ENCODE measurements at places on chromosomes 2 and 18.
A peak's percentile ranks its signal among the peaks of the same experiment; 100 is the strongest.

- DNase-seq, result no peak
These were observed 39.7 kb upstream of the MMADHC start for GRCh38 chr2:149627111-149627801.

DNA sequence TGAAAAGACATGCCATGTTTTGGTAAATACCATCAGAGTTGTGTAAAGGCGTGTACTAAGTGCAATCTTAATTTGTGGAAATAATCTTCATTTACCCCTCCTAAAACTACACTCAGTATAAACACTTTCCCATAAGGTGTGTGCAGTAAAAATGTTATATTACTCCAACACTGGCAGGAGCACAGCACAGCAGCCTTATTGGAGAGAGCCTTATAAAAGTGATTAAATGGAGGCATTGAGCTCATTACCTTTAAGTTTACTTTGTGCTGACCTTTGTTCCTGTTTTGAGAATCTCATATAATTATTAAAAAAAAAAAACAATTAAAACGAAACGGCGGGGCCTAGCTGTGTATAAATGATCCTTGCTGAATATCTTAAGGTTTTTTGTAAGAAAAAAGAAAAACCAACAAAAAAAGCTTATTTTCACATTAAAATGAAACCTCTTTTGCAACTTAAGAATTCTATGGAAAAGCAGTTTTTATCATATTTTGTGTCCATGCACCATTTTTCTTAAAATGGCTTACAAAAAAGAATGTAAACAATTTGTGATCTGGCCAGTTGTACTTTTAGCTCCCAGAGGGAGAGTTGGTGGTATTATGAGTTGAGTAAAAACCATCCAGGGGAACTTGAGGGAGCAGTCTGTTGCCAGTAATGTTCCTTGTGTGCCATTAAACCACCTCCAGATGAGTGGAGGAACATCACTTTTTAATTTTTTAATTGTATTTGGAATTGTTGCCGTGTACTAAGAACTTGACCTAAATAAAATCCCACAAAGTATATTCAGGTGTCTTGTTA lies 103.4 kb downstream of the ABI2 start:
- DNase-seq, result no peak

- DNase-seq, result no peak
These were observed 42.5 kb downstream of the TRIB2 start for GRCh38 chr2:12759248-12759647.

DNA sequence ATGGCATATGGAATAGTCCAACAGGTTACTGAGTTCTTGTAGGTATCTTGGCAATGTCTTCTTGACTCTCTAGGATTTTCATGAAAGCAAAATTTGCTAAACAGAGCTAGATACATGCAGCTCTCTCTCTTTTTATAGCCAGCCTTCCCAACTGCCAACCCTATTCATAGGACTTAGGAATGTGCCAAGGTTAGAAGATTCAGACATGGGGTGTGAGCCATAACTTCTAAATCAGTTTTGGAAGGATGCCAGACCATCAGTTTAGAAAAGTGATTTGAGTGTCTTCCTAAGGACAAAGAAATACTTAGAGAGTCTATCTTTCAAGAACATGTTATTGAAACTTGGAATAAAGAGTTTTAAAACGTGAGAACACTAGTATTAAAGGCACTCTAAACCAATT lies 619.5 kb upstream of the FANCL start:
- no peak for DNase-seq

DNA sequence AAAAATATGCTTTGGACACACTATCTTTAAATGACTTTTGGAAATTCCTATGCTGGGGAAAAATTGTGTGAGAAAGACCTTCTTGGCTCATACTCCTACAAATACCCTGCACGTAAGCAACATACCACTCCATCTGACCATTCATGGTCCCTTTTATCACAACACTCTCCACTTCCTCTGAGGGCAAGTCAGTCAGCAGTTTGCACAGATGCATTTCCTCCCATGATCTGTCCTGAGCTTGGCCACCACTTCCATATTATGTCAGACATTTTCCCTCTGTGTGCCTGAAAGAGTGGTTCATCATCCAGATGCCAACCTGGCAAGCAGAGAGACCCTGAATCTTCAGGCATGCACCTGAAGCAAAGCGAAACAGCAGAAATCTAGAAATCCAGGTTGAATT lies 16.1 kb upstream of the REG3G start:
- DNase-seq, result no peak

DNA sequence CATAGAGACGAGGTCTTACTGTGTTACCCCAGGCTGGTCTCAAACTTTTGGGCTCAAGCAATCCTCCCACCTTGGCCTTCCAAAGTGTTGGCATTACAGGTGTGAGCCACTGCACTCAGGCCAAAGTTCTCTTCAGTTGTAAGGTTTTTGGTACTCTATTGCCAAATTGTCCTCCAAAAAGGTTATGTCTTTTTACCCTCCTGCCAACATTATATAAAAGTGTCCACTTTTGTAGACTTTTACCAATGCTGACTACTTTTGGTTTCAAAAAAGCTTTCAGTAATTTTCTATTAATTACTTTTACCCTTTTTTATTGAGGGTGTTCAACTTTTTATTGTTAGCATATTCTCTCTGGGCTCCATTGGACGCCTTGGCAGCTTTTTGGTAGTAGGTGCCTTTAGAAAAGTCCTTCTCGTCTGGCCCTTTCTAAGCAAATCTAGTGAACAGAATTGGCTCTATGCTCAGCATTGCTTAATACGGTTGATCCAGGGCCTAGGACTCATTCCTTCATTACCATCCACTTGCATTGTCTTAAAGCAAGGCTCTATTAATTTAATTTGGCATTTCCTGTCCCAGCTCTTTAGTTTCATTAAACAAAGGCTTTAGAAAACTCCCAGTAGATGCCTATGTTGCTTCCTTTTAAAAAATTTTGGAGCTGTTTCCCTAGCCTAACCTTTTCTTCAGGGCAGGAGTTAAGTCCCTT lies 16.7 kb upstream of the IL1A start:
- no peak for DNase-seq

GRCh38 chr2:191299866-191300265 lies 54.7 kb downstream of the MYO1B start:
- DNase-seq, result no peak

DNA sequence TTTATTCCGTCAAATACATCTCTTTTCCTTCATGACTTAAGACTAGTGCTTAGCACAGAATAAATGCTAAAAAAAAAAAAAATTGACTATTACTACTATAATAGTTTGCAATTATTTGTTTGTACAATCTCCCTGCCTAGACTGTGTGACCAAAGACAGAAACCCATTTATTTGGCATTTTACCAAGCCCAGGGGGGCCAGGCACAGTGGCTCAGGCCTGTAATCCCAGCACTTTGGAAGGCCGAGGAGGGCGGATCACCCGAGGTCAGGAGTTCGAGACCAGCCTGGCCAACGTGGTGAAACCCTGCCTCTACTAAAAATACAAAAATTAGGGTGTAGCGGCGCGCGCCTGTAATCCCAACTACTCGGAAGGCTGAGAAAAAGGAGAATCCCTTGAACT lies 1.4 kb downstream of the ASB3 start:
- no peak for DNase-seq

- DNase-seq, result no peak
These were observed 117.2 kb upstream of the KLF7 start for GRCh38 chr2:207282916-207283315.

- no peak for DNase-seq
These were observed 32.7 kb downstream of the GLI2 start for GRCh38 chr2:120768112-120769048.

GRCh38 chr18:79527656-79528315 lies 132.1 kb downstream of the NFATC1 start:
- DNase-seq, result no peak

- no peak for DNase-seq
These were observed 32.5 kb downstream of the CPO start for GRCh38 chr2:206971805-206972204.

DNA sequence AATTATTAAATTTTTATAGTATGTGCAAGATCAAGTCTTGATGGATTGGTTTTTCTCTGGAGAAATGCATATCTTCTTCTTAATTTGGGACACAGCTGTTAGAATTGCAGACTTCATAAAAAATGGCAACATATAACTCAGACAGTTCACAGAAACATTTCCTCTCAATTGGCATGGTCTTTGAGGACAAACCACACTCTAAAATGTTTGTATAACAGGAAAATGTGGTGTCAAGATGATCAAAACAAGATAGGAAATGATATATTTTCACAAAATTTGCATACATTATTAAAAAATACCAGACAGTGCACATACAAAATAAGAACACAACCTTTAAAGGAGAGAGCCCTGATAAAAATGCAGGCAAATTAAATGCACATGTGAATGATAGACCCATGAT lies 63.9 kb downstream of the ICOS start:
- peak; percentile 63 for DNase-seq

GRCh38 chr2:42587526-42588117 lies 19.2 kb downstream of the MTA3 start:
- DNase-seq, result no peak

GRCh38 chr2:144429396-144430112 lies 90.4 kb downstream of the ZEB2 start:
- no peak for DNase-seq

- no peak for DNase-seq
These were observed 21.4 kb upstream of the AGAP1 start for GRCh38 chr2:235472443-235472842.

DNA sequence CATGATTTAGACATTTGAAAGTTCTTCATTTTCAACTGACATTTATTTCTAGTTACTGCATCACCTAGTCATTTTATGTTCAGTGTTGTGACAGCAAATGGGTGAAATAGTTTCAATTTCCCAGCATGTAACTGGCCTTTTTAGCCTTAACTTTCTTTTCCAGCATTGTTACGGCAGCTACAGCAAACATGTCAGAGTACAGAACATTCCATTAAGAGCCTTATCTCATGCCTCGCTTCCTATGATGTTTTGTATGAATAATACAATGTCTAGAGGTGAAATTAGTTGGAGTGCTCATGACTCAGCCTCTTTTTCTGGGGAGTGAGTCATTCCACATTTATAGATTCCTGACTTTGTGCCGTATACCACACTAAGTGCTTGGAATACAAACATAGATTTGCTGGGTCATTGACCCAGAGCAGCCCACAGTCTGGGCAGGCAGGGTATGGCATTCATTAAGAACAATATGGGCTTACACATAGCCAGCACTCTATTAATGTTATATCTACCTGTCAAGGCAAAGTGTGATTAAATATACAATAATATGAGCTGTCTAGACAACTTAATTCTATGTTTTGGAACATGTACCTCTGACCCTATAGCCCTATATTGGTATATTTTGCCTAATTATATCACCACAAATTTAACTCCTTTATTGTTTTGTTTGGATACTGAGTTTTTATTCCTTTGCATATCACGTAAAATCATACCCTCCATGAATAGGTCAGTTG lies 72.2 kb downstream of the MAP2 start:
- DNase-seq, result no peak

DNA sequence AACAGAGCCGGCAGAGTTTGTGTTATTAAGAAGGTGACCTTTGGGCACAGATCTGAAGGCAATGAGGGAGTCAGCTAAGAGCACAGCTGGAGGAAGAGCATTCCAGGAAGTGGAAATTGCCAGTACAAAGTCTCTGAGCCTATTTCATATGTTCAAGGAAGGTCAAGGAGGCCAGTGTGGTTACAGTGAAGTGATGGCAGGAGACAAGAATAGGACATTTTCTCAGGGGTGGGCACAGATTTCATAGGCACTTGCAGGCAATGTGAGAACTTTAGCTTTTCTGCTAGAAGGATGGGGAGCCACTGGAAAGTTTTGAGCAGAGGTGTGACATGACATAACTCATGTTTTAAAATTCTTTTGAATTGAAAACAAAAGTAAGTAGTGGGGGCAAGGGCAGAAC lies 50.3 kb downstream of the ARHGAP25 start:
- DNase-seq, result no peak

- DNase-seq, result no peak
These were observed 101.0 kb upstream of the CTDP1 start for GRCh38 chr18:79578396-79579260.

- DNase-seq, result no peak
These were observed 208.4 kb downstream of the HDAC4 start for GRCh38 chr2:239192456-239192855.

- no peak for DNase-seq
These were observed 9.9 kb downstream of the SLC66A2 start for GRCh38 chr18:79941473-79942119.

- DNase-seq, result no peak
These were observed 4.7 kb downstream of the AGAP1 start for GRCh38 chr2:235498541-235498940.

- DNase-seq, result no peak
These were observed 36.7 kb downstream of the KIAA2012 start for GRCh38 chr2:202109737-202110184.

DNA sequence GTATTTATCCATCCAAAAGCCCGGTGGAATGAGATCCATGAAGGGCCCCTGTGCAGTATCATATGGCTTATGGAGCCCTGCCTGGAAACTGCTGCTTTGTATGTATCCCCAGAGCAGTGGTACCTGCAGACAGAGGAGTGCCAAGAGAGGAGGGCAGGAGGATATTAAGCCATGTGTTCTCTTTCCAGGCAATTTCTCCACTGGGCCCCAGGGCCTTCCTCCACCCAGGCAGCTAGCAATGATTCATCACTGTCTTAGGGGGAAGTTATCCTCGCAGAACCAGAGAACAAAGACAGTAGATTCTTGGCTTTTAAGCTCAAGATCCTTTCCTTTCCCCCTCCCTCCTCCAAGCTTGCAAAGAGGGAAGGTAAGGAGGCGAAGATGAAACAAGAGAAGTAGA lies 98.1 kb downstream of the LRRC30 start:
- no peak for DNase-seq

DNA sequence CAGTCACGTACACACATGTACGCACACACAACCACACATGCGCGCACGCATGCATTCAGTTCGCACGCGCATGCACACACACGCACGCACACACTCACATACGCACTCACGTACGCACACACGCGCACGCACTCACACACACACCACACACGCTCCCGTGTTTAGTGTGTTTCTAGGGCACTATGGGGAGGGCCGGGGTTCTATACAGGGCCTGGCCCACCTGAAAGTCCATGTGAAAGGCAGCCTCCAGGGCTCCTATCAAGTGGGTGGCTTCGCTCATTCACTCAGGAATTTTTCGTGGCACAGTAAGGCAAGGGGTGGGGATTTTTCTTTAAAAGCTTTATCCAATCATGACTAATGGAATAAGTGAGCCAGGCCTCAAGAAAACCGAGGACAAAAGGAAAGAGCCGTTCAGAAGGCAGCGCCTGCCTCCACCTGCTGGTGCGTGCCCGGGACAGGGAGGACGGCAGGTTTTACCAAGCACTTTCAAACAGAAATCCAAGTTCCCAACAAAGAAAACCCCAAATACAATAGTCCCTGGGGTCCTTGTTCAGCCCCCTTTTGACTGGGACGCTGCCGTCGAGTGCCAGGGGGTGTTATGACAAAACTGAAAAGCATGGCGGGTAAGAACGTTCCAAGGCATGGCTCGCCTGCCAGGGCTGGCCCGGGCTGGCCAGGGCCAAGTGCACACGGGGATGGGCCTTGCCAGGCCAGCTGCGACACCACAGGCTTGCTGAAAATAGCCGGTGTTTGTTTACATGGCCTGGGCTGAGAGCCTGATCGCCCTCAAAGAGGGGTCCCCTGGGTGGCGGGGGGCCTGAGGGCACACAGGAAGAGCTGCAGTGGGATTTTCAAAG lies 110.0 kb downstream of the HDAC4 start:
- no peak for DNase-seq

- no peak for DNase-seq
These were observed 26.2 kb upstream of the CYP27A1 start for GRCh38 chr2:218755567-218756404.

GRCh38 chr18:74370115-74370514 lies 54.5 kb downstream of the C18orf63 start:
- no peak for DNase-seq

GRCh38 chr18:35497027-35497369 lies 762 bp downstream of the INO80C start:
- DNase-seq, result no peak
